ENCODE measurements at places on chromosomes 6 and 20. TPM values are rescaled to one million over a fixed set of nuclear protein-coding genes. Genes with fewer than 3 reads are reported as not detected.

The PAX1 gene
- total RNA-seq: not detected

The BIRC7 gene
- total RNA-seq: 0.25 TPM

The SIM1 gene
- under 0.01 TPM for total RNA-seq

The WFDC10B gene
- total RNA-seq: not detected

DNA sequence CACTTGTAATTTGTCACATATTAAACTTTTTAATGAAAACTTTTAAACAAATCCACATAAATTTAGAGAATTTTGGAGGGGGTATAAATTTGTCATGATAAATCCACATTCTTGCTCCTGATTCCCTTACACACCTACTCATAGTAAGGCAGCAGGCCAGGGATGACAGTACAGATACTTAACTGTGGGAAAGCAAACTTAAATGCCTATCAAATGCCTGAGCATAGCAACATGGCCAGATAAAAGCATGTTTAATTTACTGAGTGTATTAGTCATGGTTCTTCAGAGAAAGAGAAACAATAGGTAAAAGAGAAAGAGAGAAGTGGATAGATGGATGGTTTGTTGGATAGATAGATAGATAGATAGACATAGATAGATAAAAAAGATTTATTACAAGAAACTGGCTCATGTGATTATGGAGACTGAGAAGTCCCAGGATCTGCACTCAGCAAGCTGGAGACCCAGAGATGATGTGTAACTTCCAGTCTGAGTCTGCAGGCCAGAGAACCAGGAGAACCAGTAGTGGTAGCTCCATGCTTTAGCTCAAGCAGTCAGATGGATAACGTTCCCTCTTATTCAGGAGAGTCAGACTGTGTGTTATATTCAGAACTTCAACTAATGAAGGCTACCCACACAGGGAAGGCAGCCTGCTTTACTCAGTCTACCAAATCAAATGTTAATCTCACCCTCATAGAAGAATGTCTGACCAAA, 15.9 kb upstream of the ADGRF1 start:
- peak; percentile 48 for DNase-seq

The SLC17A1 gene
- not detected for total RNA-seq

- DNase-seq: peak; percentile 82
These were observed 38.0 kb downstream of the TGM2 start for GRCh38 chr20:38126932-38127621.

The GATA5 gene
- total RNA-seq: not detected

GRCh38 chr20:6094063-6094462, 28.8 kb downstream of the FERMT1 start:
- no peak for DNase-seq

GRCh38 chr6:106520711-106521401, 108.4 kb downstream of the RTN4IP1 start:
- DNase-seq: no peak

DNA sequence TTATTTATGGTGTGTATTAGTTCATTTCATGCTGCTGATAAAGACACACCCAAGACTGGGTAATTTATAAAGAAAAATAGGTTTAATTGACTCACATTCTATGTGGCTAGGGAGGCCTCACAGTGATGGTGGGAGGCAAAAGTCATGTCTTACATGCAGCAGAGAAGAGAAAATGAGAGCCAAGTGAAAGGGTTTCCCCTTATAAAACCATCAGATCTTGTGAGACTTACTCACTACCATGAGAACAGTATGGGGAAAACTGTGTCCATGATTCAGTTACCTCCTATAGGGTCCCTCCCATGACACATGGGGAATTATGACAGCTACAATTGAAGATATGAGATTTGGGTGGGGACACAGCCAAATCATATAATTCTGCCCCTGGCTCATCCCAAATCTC, 150.0 kb upstream of the AHI1 start:
- DNase-seq: no peak

The PRSS16 gene
- total RNA-seq: not detected

The CALHM5 gene
- total RNA-seq: 6.8 TPM

- no peak for DNase-seq
These were observed 196.4 kb upstream of the GMDS start for GRCh38 chr6:2441601-2442475.

- DNase-seq: no peak
These were observed 296.2 kb downstream of the FARS2 start for GRCh38 chr6:5557506-5557905.

- no peak for DNase-seq
These were observed 81.0 kb downstream of the ERMARD start for GRCh38 chr6:169832247-169832948.

DNA sequence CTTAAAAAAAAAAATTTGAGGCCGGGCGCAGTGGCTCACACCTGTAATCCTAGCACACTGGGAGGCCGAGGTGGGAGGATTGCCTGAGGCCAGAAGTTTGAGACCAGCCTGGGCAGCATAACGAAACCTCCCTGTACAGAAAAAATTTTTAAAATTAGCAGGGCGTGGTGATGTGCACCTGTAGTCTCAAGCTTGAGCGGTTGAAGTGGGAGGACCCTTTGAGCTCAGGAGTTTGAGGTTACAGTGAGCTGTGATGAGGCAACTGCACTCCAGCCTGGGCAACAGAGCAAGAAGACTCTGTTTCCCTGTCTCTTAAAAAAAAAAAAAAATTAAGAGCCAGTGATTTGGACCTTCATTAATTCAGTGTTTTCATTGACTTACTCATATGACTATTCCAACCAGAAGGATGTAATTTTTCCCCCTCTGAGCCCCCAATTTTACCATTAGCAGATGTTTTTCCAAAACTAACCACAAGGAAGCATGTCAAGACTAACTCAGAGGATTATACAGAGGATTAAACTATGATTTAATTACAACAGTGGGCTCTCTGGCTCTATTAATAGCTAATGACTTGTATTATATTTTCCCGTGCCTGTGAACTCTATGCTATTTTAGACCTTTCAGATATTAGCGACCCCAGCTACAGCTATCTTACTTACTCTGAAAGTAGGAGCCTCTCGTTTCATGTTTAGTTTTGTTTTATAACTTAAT, 75.1 kb downstream of the ARID1B start:
- DNase-seq: no peak

DNA sequence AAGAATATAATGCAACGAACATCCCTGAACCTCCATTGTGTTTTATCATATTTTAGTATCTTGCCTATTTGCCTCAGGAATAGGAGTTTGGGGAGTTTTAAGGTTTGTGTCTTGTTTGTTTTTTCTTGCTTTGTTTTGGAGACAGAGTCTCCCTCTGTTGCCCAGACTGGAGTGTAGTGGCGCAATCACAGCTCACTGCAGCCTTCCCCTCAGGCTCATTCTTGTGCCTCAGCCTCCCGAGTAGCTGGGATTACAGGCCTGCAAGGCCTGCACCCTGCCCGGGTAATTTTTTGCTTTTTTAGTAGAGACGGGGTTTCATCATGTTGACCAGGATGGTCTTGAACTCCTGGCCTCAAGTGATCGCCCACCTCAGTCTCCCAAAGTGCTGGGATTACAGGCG, 63.3 kb upstream of the CARMIL1 start:
- no peak for DNase-seq

GRCh38 chr6:37894585-37894984, 75.1 kb downstream of the ZFAND3 start:
- DNase-seq: no peak

GRCh38 chr20:45948742-45949541, 14.5 kb downstream of the PCIF1 start:
- no peak for DNase-seq

DNA sequence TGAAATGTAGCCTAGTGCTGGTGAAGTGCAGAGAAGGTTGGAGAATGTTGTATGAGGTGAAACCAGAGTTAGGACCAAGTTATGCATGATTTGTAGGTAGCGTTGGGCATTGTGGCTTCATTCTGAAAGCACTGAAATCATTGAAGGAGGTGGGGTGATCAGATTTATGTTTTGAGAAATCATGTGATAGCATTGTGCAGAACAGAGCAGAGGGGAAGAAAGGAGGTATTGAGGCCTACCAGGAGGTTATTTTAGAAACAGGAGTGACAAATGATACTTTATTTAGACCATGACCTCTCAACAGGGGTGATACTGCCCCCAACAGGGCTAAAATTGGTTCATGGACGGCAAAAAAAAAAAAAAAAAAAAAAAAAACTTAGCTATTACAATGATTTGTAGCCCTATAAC, 15.6 kb upstream of the HMGN3 start:
- DNase-seq: no peak

The GPR6 gene
- not detected for total RNA-seq

- peak; percentile 11 for DNase-seq
These were observed 1.0 kb downstream of the MRPS26 start for GRCh38 chr20:3046677-3047462.

GRCh38 chr20:35820715-35821114, 48.9 kb downstream of the PHF20 start:
- peak; percentile 44 for DNase-seq

The APOBEC2 gene
- total RNA-seq: 0.16 TPM

The GPR63 gene
- total RNA-seq: 0.27 TPM

DNA sequence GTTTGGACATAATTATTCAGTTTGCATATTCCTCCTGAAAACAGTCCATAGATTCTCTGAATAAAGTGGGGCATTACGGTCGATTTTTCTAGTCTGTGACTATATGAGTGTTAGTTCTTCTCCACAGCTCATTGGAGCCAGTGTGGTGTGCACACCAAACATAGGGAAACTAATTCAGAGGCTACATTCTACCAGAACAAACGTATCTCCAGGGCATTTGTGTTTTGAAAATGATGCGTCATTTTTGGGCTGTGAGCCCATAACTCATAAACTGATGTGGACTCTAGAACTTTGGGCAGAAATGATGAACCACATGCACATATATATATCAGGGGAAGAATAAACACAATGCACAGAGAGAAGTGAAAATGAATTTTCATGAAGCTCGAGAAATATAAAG, 41.8 kb downstream of the C6orf58 start:
- DNase-seq: peak; percentile 29

The PTGIS gene
- 1,011 TPM for total RNA-seq

The DBNDD2 gene
- total RNA-seq: 4.6 TPM

The SLCO4A1 gene
- total RNA-seq: 0.72 TPM

DNA sequence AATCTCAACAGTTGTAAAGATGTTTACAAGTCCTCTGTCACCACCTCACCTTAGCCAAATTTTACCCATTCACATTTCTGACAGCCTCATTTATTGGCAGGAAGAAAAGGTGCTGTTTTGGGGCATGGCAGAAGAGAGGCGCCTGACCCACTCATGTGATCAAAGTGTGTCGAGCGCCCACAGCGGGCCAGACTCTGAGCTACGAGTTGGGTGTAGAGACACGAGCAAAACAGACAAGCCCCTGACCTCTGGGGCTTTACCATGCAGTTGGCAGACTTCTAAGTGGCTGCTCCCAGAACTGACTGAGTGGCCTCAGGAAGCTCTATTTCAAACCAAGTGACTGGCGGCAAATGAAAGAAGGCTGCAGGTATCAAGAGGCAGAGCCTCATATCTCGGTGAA, 167.0 kb downstream of the SOBP start:
- DNase-seq: no peak

DNA sequence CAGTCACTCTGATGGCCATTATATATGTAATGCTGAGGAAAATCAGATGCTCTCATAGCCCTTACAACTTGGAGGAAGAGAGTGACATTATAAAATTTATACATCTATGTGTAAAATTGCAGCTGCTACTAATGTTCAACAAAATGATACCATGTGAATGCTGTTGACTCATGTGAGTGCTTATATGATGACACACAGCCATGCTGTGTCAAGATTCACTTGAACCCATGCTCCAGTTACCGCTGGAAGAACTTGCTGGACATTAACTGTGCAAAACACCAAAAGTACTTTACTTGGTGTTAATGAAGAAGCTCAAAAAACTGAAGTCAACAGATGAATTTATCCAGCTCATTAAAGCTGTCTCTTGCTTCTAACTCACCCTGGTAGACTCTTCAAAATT, 318.9 kb upstream of the PLCB4 start:
- no peak for DNase-seq

DNA sequence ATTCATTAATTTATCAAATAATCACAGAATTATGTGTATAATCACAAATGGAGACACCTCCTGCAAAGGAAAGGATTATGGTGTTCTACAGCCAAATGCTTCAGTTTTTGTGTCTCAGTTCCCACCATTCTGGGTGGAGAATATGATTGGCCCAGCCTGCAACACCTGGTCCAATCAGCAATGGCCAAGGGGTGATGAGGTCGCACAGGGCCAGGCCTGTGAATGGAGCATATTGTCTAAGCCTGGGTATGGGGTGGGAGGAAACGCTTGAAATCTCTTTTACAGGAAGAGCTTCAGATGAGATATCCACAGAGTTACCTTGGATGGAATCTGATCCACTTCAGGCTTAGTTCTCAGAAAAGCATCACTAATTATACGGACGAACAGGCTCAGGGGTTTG, 271.6 kb downstream of the DHX35 start:
- no peak for DNase-seq

GRCh38 chr6:110409794-110410193, 5.6 kb downstream of the DDO start:
- no peak for DNase-seq

DNA sequence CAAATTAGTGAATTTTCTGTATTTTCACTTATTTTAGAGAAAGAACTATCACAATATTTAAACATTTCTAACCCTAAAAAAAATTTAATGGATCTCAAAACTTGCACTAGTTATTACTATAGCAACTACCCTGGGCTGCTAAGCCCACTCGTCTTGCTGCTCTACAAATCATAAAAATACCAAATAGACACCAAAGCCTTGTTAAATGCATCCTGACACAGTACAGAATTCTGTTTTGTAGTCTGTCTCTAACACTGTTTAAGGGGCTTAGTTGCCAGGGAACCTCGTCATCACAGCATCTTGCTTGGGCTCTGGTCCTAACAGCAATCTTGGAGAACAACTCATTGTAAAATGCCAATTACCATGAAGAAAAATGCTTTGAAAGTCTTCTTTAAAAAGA, 56.9 kb upstream of the MBOAT1 start:
- no peak for DNase-seq

The EGFL8 gene
- 0.16 TPM for total RNA-seq

GRCh38 chr20:47672886-47673670, 112.2 kb downstream of the SULF2 start:
- no peak for DNase-seq

- DNase-seq: no peak
These were observed 105.6 kb downstream of the ELOVL4 start for GRCh38 chr6:79841577-79842375.

GRCh38 chr20:50701041-50701963, 10.0 kb upstream of the RIPOR3 start:
- DNase-seq: no peak

- DNase-seq: no peak
These were observed 729.1 kb upstream of the HS3ST5 start for GRCh38 chr6:115071962-115072361.

- peak; percentile 94 for DNase-seq
These were observed at the start of gene ZNF451 for GRCh38 chr6:57089687-57090457. TSS of gene ZNF451 (plus strand) at chr6:57090188. CDS start at chr6:57090254, 66 bp downstream.

GRCh38 chr20:25437153-25437581, 29.7 kb downstream of the GINS1 start:
- peak; percentile 25 for DNase-seq

The CDSN gene
- not detected for total RNA-seq

GRCh38 chr20:35134472-35134871, 12.7 kb downstream of the EDEM2 start:
- peak; percentile 70 for DNase-seq

DNA sequence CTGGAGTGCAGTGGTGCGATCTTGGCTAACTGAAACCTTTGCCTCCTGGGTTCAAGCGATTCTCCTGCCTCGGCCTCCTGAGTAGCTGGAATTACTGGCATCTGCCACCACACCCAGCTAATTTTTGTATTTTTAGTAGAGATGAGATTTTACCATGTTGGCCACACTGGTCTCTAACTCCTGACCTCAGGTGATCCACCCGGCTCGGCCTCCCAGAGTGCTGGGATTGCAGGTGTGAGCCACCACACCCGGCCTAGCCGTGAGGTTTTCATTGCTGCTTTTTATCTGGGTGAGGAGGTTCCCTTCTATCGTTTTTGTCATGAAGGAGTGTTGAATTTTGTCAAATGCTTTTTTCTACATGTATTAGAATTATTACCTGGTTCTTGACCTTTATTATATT, 23.9 kb downstream of the SRC start:
- no peak for DNase-seq
